Stimulated activated CD8-positive, alpha-beta memory T cell treated with anti-CD3 and anti-CD28 coated beads, Interleukin-2, amount 100 ng/mL, for 48 hours (primary cell): ENCODE measurements at places on chromosomes 4 and X.

DNA sequence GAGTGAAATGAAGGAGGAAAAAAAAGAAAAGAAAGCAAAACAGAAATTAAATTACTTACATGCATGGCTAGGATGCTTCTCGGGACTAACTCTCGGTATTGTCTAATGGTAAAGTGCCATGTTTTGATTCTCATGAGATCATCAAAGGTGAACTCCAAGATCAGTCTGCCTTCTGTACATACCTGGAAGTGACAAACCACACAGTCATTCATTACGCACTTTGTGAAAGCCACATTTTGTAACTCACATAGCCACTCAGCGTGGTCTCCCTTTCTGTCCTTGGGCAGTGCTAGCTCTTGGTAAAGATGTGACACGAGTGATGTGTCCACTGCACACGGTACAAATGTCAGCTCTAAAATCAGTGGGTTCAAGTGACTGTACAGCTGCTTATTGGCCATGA lies 309.8 kb downstream of the LDB2 start:
- DNase-seq, result no peak

DNA sequence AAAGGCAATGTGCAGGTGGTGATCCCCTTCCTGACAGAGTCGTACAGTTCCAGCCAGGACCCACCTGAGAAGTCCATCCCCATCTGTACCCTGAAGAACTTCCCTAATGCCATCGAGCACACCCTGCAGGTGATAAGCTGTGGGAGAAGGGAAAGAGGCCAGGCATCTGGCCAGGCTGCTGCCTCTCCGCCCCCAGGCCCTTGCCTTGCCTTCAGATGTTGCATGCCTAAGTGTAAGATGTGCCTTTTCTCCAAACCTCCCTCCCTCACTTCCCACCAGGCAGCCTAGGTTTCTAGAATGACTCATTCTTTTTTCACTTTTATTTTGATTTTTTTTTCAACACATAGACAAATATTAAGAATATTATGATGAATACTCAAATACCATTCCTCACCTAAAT lies 12.2 kb upstream of the CDK16 start:
- DNase-seq, result no peak

DNA sequence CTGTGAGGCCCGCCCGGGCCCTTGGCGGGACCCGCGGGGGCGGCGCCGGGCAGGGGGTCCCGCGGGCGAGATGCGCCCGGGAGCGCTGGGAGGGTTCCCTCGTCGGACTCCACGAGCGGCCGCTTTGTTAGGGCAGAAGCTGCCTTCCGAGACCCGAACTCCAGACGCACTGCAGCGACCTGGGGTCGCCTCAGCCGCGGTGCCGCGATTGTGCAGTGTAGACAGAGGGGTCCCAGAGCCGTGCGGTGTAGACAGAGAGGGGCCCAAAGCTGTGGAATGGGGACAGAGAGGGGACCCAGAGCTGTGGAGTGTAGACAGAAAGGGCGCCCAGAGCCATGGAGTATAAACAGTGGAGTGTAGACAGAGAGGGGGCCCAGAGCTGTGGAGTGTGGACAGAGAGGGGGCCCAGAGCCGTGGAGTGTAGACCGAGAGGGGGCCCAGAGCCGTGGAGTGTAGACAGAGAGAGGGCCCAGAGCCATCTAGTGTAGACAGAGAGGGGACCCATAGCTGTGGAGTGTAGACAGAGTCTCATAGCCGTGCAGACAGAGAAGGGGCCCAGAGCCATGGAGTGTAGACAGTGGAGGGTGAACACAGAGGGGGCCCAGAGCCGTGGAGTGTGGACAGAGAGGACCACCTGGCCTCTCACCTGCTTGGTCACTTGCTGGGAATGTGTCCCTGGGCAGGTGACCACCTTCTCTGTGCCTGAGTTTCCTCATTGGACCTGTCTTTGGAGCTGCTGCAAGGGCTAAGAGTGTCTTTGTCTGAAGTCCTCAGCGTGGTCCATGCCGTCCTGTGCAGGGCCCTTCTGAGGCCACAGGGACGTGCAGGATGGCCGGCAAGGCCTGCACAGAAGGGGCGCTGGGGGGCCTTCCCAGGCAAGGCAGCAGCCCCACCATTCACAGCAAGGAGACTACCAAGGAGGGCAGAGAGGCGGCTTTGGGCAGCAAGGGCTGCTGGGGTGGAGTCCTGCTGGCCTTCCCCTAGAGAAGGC lies 875 bp downstream of the RGS12 start:
- no peak for DNase-seq

DNA sequence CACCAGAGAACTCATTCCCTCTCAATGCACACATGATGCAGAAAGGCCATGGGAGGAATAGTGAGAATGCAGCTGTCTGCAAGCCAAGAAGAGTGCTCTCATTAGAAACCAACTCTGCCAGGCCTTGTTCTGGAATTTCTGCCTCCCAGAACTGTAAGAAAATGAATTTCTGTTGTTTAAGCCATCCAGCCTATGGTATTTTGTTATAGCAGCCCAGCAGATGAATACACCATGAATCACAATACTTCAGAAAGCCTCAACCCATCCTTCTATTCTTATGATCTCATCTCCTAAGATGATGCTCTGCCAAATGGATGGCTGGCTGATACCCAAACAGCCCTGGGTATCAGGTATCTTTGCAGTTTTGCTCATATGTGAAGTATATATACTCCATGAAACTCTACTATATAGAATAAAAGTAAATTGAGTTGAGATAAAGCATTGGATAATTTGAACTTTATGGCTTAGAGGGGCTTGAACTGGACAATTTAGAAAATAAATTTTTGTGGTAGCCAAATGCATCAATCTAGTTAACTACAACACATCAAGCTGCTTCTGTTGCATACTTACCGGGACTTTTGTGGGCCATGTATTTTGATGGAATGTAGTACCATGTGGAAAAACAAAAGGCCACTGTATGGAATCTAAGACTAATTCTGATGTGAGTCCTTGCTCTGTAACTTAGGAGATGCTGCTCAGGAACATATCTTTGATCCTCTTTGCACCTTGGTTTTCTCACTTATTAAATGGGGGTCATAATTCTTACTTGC lies 245.9 kb downstream of the HS3ST1 start:
- DNase-seq, result no peak

GRCh38 chr4:118225511-118225910 lies 127.3 kb downstream of the PRSS12 start:
- no peak for DNase-seq

- DNase-seq, result no peak
Measured at GRCh38 chr4:5212255-5213013, 161.2 kb downstream of the STK32B start.

DNA sequence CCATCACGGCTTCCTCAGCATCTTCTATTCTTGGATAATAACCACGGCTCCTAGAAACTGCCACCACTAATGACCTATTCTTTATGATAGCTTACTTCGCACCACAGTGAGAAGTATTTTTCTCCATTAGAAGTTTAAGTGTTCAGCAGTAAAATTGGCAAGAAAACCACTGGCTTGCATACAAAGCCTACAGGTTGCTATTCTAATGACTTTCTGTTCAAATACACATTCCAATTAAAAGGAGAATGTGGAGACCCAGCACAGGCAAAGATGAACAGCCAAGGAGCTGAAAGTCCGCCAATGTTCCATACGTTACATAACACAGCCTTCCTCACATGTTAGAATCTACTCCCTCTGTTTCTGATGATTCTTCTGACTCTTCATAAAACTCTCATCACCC lies 875.0 kb upstream of the PRKX start:
- no peak for DNase-seq

DNA sequence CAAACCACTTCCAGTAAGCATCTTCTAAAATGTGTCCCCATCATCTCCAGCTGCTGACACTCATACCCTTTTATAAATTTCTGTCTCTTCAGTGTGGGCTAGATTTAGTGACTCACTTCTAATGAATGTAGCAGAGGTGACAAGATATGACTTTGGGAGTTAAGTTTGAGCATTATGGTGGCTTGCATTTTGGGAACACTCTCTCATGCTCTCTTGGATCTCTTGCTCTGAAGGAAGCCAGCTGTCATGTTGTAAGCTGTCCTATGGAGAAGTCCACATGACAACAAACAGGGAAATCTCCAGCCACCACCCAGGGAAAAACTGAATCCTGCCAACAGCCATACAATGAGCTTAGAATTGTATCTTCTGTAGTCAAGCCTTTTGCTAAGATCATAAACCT lies 691.3 kb upstream of the PCDH7 start:
- DNase-seq, result no peak

GRCh38 chr4:28350485-28350884 lies 1489.8 kb downstream of the STIM2 start:
- DNase-seq, result no peak

- DNase-seq, result no peak
Measured at GRCh38 chr4:45778514-45778913, 345.3 kb downstream of the GABRG1 start.

GRCh38 chr4:39526765-39527295 lies 409 bp downstream of the UGDH start:
- DNase-seq, result peak; percentile 7

DNA sequence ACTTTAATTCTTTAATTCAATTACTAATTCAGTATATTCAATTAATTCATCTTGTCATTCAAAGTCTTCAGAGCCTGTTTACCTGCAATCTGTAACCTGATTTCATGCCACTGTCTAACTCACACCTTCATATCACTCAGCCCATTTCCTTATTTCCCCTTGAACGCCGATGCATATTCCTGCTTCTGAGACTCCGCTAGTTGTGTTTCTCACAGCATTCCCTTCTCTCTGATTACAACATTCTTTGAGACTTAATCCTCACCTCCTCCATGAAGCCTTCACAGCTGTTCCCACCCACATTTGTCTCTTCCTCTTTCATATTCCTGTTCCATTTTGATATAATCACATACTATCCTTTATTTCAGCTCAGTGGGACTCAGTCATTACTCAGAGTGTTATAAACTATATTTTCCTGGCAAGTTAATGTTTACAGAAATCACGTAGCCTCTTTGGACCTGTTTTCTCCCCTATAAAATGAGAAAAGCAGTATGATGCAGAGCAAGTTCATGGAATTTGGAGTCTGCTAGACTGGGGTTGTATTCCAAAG lies 69.0 kb downstream of the MAP9 start:
- DNase-seq, result no peak

- DNase-seq, result no peak
Measured at GRCh38 chr4:166518776-166519175, 645.7 kb downstream of the TLL1 start.

- DNase-seq, result no peak
Measured at GRCh38 chr4:186137196-186137794, 32.8 kb downstream of the FAM149A start.

- no peak for DNase-seq
Measured at GRCh38 chr4:155944516-155944915, 9.2 kb downstream of the CTSO start.
